ENCODE measurements at places on chromosomes 2 and 18.

DNA sequence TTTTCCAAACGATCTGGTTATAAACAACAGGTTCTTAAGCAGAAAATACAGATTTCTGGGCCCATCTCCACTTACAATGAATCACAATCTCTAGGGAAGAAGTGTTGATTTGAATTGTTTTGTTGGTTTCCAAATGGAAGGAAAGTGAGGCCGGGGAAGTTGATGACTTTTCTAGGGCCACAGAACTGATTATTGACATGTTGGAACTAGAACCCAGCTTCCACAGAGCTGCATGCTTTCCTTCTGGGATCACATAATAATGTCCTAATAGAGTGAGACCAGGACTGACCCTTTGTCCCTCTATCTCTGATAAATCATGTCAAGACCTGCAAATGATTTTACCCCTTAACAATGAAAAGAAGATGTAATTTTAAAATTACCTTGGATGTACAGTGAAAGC is 332.2 kb downstream of the OSR1 start:
- H3K27ac ChIP-seq = no peak overlapping the region
- H3K4me3 ChIP-seq = no peak overlapping the region
- DNase-seq = no peak
- H3K27me3 ChIP-seq = no peaks in the 10 kb centered on the region

DNA sequence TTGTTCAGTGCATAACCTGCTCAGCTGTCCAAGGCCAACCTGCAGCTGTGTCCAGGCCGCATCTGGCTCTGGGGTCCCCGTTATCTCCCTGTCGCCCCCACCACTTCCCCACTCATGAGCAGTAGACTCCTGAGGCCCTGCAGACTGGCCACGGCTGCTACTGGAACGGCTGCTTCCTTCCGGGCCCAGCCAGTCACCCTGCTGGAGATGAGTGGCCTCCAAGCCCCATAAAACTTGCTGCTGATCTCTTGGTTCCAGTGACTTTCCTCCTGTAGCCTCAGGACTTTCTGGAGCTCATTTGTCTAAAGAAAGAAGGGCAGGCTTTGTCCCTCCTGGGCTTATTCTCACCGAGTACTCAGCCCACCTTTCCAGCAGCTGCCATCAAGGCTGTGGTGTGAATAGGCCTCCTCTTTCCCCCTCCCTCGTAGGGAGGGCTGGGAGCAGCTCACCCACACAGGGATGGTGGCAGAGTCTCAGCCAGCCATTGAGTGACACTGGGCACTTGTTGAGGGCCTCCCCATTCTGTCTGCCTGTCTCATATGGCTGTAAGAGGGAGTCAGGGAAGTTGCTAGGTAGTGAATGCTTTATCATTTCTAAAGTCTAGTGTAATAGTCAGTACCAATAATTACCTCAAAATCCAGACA is 257.3 kb downstream of the MYCN start:
- H3K4me1 ChIP-seq = no peaks in the 10 kb centered on the region
- no peak overlapping the region for H3K27ac ChIP-seq
- H3K4me3 ChIP-seq = no peak overlapping the region
- no peak for DNase-seq
- no peaks in the 10 kb centered on the region for H3K36me3 ChIP-seq

- H3K36me3 ChIP-seq = peaks cover 4% of the 10 kb centered on the region
- H3K4me3 ChIP-seq = no peak overlapping the region
- DNase-seq = no peak
- no peaks in the 10 kb centered on the region for H3K27me3 ChIP-seq
- no peak overlapping the region for H3K27ac ChIP-seq
Observed at GRCh38 chr2:8253781-8254180, 428.1 kb upstream of the ID2 start.

DNA sequence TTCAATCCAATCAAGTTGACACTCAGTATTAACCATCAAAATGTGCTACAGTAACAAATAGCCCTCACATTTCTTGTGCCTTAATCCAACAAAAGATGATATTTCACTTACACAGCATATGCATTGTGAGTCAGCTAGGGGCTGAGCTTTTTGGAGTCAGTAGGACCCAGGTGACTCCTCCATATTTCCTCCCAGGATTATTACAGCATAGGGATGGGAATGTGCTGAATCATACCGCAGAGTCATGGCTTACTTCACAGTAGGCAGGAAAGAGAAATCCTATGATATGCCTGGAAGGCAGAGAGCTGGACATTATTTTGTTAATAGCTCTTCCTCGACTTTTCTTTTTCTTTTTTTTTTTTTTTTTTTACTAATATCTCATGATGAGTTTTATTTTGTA is 153.3 kb downstream of the TMEM182 start:
- H3K36me3 ChIP-seq = no peaks in the 10 kb centered on the region
- H3K27ac ChIP-seq = no peak overlapping the region
- no peak overlapping the region for H3K4me3 ChIP-seq
- H3K27me3 ChIP-seq = no peaks in the 10 kb centered on the region
- DNase-seq = no peak
- H3K4me1 ChIP-seq = no peaks in the 10 kb centered on the region

DNA sequence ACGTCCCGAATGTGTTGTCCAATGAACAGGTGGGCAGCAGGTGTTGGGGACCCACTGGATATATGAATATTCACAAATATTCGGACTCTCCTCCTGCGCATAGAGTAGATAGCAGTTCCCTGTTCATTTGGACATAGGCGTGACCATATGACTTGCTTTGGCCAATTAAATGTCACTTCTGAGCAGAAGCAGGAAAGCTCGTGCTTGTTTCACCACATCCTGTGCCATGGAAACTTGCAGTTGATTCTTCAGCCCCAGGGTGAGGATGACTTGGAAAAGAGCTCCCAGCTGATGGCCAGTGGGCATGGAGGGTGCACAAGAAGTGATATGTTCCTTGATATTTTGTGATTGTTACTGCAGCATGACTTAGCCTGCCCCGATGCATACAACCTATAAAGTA is 52.6 kb downstream of the PTPRM start:
- no peak for DNase-seq
- H3K4me1 ChIP-seq = peaks cover 2% of the 10 kb centered on the region
- no peaks in the 10 kb centered on the region for H3K36me3 ChIP-seq
- H3K27ac ChIP-seq = no peak overlapping the region

- peaks cover 13% of the 10 kb centered on the region for H3K4me1 ChIP-seq
- DNase-seq = no peak
- H3K27me3 ChIP-seq = no peaks in the 10 kb centered on the region
- H3K4me3 ChIP-seq = no peak overlapping the region
Observed at GRCh38 chr2:84956334-84957297, 14.3 kb upstream of the KCMF1 start.

DNA sequence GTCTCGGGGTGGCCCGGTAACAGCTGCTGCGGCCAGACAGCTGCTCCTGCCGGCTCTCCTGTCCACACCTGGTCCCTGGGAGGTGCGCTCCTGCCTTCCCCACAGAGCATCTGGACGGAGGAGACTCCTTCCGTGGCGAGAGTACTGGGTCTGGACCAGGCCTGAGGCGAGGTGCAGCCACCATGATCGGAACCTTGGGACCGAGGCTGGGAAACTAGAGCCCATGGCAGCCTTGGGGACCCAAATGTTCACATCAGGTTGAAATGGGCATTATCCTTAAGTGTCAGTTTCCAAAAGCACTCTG is 628 bp downstream of the GIGYF2 start:
- no peak for DNase-seq
- H3K27me3 ChIP-seq = no peaks in the 10 kb centered on the region
- H3K4me3 ChIP-seq = peak overlapping the region; percentile 92
- no peaks in the 10 kb centered on the region for H3K36me3 ChIP-seq

- peaks cover 2% of the 10 kb centered on the region for H3K36me3 ChIP-seq
- no peaks in the 10 kb centered on the region for H3K4me1 ChIP-seq
- H3K27ac ChIP-seq = no peak overlapping the region
- H3K27me3 ChIP-seq = peaks cover 12% of the 10 kb centered on the region
Observed at GRCh38 chr2:31788273-31788672, 207.5 kb upstream of the SRD5A2 start.

DNA sequence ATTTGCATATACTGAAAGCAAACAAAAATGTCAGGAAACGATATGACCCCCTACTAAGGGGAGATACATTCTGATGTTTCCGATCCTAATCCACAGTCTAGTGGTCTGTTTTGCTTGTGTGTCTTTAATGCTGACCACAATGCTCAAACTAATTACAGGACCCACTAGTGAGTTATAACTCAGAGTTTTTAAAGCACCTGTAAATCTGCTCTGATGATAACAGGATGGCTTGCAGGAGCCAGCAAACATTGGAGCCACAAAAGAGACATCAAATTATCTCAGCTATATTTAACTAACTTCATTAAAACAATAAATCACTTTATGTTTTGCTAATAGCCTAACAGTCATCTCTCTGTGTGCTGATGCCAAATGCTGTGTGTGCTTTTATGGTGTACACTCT is 300.3 kb downstream of the NBAS start:
- H3K36me3 ChIP-seq = peaks cover 6% of the 10 kb centered on the region
- DNase-seq = no peak
- no peaks in the 10 kb centered on the region for H3K27me3 ChIP-seq
- H3K27ac ChIP-seq = no peak overlapping the region
- no peak overlapping the region for H3K4me3 ChIP-seq

GRCh38 chr2:223071139-223071538 is 19.1 kb downstream of the KCNE4 start:
- no peaks in the 10 kb centered on the region for H3K4me1 ChIP-seq
- H3K27me3 ChIP-seq = peaks cover 12% of the 10 kb centered on the region
- H3K4me3 ChIP-seq = no peak overlapping the region
- no peak for DNase-seq

- DNase-seq = no peak
- H3K27ac ChIP-seq = no peak overlapping the region
- H3K4me3 ChIP-seq = no peak overlapping the region
- peaks cover 65% of the 10 kb centered on the region for H3K27me3 ChIP-seq
Observed at GRCh38 chr2:38438133-38438882, 61.2 kb upstream of the ATL2 start.

GRCh38 chr2:230907361-230908091 is 17.5 kb downstream of the GPR55 start:
- H3K36me3 ChIP-seq = peaks cover 6% of the 10 kb centered on the region
- H3K4me3 ChIP-seq = no peak overlapping the region
- H3K27ac ChIP-seq = no peak overlapping the region
- H3K27me3 ChIP-seq = peaks cover 4% of the 10 kb centered on the region
- H3K4me1 ChIP-seq = peaks cover 29% of the 10 kb centered on the region
- DNase-seq = no peak

GRCh38 chr2:61689568-61689967 is 151.4 kb upstream of the XPO1 start:
- H3K4me1 ChIP-seq = peaks cover 4% of the 10 kb centered on the region
- no peaks in the 10 kb centered on the region for H3K27me3 ChIP-seq
- no peak overlapping the region for H3K4me3 ChIP-seq
- no peaks in the 10 kb centered on the region for H3K36me3 ChIP-seq

GRCh38 chr2:11777886-11778415 is 31.5 kb downstream of the LPIN1 start:
- H3K4me1 ChIP-seq = peaks cover 38% of the 10 kb centered on the region
- H3K27ac ChIP-seq = peak overlapping the region; percentile 85
- H3K27me3 ChIP-seq = no peaks in the 10 kb centered on the region
- peaks cover 12% of the 10 kb centered on the region for H3K36me3 ChIP-seq

DNA sequence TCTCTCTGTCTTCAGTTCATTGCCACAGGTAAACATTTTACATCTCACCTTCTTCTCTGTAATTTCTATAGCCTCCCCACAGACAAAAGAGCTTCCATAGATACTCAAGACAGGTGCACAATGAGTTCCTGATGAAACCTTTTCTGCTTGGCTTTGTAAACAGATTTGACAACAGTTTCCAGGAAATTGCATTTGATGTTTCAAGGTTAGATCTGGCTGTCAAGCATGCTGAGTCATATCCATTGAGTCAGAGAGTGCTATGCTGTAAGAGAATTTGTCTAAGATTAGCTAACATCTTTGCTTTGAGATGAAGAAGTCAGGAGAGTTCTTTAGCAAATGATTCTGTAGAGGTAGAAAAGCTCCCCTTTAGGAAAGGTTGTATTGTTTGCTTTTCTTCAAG is 40.6 kb upstream of the MAP2 start:
- H3K36me3 ChIP-seq = no peaks in the 10 kb centered on the region
- no peak overlapping the region for H3K4me3 ChIP-seq
- H3K27ac ChIP-seq = no peak overlapping the region
- no peaks in the 10 kb centered on the region for H3K27me3 ChIP-seq

GRCh38 chr2:215635788-215636139 is 199.9 kb upstream of the FN1 start:
- H3K4me3 ChIP-seq = no peak overlapping the region
- H3K27me3 ChIP-seq = no peaks in the 10 kb centered on the region
- H3K36me3 ChIP-seq = no peaks in the 10 kb centered on the region
- no peak overlapping the region for H3K27ac ChIP-seq
- H3K4me1 ChIP-seq = no peaks in the 10 kb centered on the region

Measured in T-helper 17 cell (primary cell).